Panc1 (cell line): ENCODE measurements at places on chromosomes 2 and 18. TPM values are rescaled to one million over a fixed set of nuclear protein-coding genes. Genes with fewer than 3 reads are reported as not detected.

Gene DUSP2
- 4.9 TPM for total RNA-seq

Gene LRRTM1
- not detected for total RNA-seq

Gene SPP2
- total RNA-seq, result not detected

Gene MTX2
- 28.7 TPM for total RNA-seq

Gene MDH1B
- 0.85 TPM for total RNA-seq

Gene DES
- 0.69 TPM for total RNA-seq

Gene SERPINB11
- not detected for total RNA-seq

Gene SMYD5
- total RNA-seq, result 37.6 TPM

Gene DSC3
- 0.23 TPM for total RNA-seq

Gene GBX2
- 10.2 TPM for total RNA-seq

Gene GPR75
- total RNA-seq, result 2.5 TPM

Gene GMCL1
- total RNA-seq, result 13.2 TPM

Gene TNFAIP6
- not detected for total RNA-seq

Gene GALR1
- not detected for total RNA-seq

Gene SP5
- 0.64 TPM for total RNA-seq

Gene WNT10A
- total RNA-seq, result 9.2 TPM

Gene CHAC2
- total RNA-seq, result 7.6 TPM

Gene PPP1R1C
- 2.6 TPM for total RNA-seq

Gene TUBB8B
- total RNA-seq, result not detected

Gene BCL11A
- 0.33 TPM for total RNA-seq

Gene FNDC4
- total RNA-seq, result 1.3 TPM

Gene ZSWIM2
- total RNA-seq, result not detected

Gene CAVIN2
- 0.95 TPM for total RNA-seq

Gene GALNT14
- total RNA-seq, result 0.67 TPM

Gene SATB2
- total RNA-seq, result 43.2 TPM

Gene LCLAT1
- total RNA-seq, result 36.0 TPM

Gene CBLN2
- total RNA-seq, result 5.7 TPM

Gene SMAD2
- total RNA-seq, result 129 TPM

Gene LRRC30
- not detected for total RNA-seq

Gene RGPD3
- 0.31 TPM for total RNA-seq

Gene POTEE
- 1.1 TPM for total RNA-seq

Gene CNTNAP5
- total RNA-seq, result not detected

Gene RNF125
- 0.57 TPM for total RNA-seq

Gene FAM237A
- not detected for total RNA-seq

Gene UPP2
- total RNA-seq, result not detected

Gene RNF144A
- 5.4 TPM for total RNA-seq

Gene LGALSL
- total RNA-seq, result 5.3 TPM

Gene RAMP1
- total RNA-seq, result 17.6 TPM

Gene ANKRD30BL
- not detected for total RNA-seq

Gene WIPF1
- 8.3 TPM for total RNA-seq

Gene PRKAG3
- total RNA-seq, result not detected

Gene STPG4
- total RNA-seq, result 0.36 TPM

Gene CD8B
- total RNA-seq, result not detected

Gene TMEFF2
- total RNA-seq, result 1.5 TPM

Gene GREB1L
- total RNA-seq, result 11.0 TPM

Gene MZT2B
- total RNA-seq, result 305 TPM

Gene PASK
- 51.6 TPM for total RNA-seq

Gene NEB
- total RNA-seq, result 0.10 TPM

Gene PLCD4
- total RNA-seq, result 12.9 TPM

Gene FAM117B
- total RNA-seq, result 7.8 TPM

Gene DPP10
- total RNA-seq, result not detected

Gene TRAPPC8
- 35.3 TPM for total RNA-seq
